ENCODE measurements at places on chromosomes 3 and 15. TPM values are rescaled to one million over a fixed set of nuclear protein-coding genes. Genes with fewer than 3 reads are reported as not detected.
A peak's percentile ranks its signal among the peaks of the same experiment; 100 is the strongest.

FBXL2 gene
- 14.7 TPM for total RNA-seq

DNA sequence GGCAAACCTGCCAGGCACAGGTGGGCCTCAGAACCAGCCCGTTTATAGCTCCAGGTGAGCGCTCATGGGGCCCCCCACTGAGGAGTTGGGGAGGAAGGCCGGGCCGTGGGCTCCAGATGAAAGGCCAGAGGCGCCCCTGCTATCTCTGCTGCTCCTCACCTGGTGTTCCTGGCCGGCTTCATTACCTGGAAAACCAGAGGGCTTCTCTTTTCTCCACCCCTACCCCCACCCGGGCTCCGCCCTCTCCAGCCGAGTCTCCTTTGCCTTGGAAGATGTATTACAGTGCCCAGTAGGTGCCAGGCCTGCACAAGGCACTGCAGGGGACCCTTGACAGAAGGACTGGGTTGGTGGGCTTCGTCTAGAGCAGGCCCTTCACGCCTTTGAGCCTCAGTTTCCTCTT lies 111.4 kb downstream of the WNT7A start:
- H3K4me1 ChIP-seq, result no peaks in the 10 kb centered on the region
- H3K27ac ChIP-seq, result no peak overlapping the region
- DNase-seq, result no peak
- no peak overlapping the region for H3K4me3 ChIP-seq
- no peaks in the 10 kb centered on the region for H3K27me3 ChIP-seq

KLHL40 gene
- total RNA-seq, result not detected

DNA sequence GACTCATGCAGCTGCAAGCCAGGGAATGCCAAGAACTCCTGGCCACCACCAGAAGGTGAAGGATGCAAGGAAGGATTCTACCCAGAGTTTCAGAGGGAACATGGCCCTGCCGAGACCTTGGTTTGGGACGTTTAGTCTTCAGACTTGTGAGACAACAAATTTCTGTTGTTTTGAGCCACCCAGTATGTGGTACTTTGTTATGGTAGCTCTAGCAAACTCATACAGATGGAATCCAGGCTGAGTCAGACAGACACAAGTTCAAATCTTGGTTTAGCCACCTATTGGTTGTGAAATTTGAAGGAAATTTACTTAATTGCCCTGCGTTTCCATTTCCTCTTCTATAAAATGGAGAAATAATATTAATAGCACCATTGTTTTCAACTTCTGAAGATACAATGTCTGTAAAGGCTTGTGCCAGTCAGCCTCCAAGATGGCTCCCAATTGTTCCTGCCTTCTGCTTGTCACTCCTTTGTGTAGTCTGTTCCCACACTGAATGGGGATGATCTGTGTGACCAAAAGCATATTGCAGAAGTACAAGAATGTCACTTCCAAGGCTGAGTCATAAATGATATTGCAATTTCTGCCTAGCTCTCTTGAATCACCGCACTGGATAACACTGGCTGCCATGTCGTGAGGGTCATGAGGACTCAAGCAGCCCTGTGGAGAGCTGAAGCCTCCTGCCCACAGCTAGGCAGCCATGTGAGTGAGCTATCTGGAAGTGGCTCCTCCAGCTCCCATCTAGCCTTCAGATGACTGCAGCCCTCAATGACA lies 223.5 kb upstream of the PROK2 start:
- H3K4me1 ChIP-seq, result no peaks in the 10 kb centered on the region
- no peaks in the 10 kb centered on the region for H3K36me3 ChIP-seq
- DNase-seq, result no peak
- H3K27me3 ChIP-seq, result no peaks in the 10 kb centered on the region
- no peak overlapping the region for H3K4me3 ChIP-seq

GRCh38 chr3:152040319-152040718 lies 166.9 kb downstream of the SUCNR1 start:
- H3K4me3 ChIP-seq, result no peak overlapping the region
- no peaks in the 10 kb centered on the region for H3K27me3 ChIP-seq
- no peaks in the 10 kb centered on the region for H3K4me1 ChIP-seq

- no peaks in the 10 kb centered on the region for H3K36me3 ChIP-seq
- DNase-seq, result peak; percentile 69
- H3K27me3 ChIP-seq, result no peaks in the 10 kb centered on the region
- H3K4me3 ChIP-seq, result peak within 1 kb of the TSS; percentile 35
These were observed at the start of gene SEMA3G for GRCh38 chr3:52444860-52445793. Gene SEMA3G, minus strand, starts transcription at chr3:52445103. Its CDS starts 76 bp downstream, at chr3:52445027.

CASR gene
- not detected for total RNA-seq

ARNT2 gene
- total RNA-seq, result 5.1 TPM

DNA sequence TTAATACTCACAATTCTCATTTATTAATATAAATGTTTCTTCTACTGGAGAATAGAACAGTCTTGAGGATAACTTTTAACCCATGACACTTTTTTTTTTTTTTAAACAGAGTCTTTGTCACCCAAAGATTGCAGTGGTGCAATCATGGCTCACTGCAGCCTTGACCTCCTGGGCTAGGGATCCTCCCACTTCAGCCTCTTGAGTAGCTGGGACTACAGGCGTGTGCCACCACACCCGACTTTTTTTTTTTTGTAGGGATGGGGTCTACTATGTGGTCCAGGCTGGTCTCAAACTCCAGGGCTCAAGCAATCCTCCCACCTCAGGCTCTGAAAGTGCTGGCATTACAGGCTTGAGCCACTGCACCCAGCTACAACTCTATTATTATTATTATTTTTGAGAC lies 34.5 kb downstream of the PIK3CB start:
- no peaks in the 10 kb centered on the region for H3K36me3 ChIP-seq
- DNase-seq, result no peak
- H3K27ac ChIP-seq, result no peak overlapping the region
- no peaks in the 10 kb centered on the region for H3K27me3 ChIP-seq
